ENCODE measurements at places on chromosomes 11 and 22. TPM values are rescaled to one million over a fixed set of nuclear protein-coding genes. Genes with fewer than 3 reads are reported as not detected.

GRCh38 chr11:15710580-15711275 lies 596.0 kb downstream of the INSC start:
- H3K4me3 ChIP-seq: no peak overlapping the region
- no peaks in the 10 kb centered on the region for H3K4me1 ChIP-seq

IFITM10 gene
- total RNA-seq: 0.14 TPM

GNB1L gene
- 21.4 TPM for total RNA-seq

GRCh38 chr22:44068422-44069191 lies 44.5 kb downstream of the PARVB start:
- peaks cover 7% of the 10 kb centered on the region for H3K4me1 ChIP-seq
- H3K36me3 ChIP-seq: no peaks in the 10 kb centered on the region
- no peak overlapping the region for H3K27ac ChIP-seq
- no peak overlapping the region for H3K4me3 ChIP-seq

- H3K4me3 ChIP-seq: no peak overlapping the region
- peaks cover 5% of the 10 kb centered on the region for H3K27me3 ChIP-seq
- DNase-seq: peak; percentile 82
- no peaks in the 10 kb centered on the region for H3K36me3 ChIP-seq
- no peaks in the 10 kb centered on the region for H3K4me1 ChIP-seq
Observed at GRCh38 chr11:34512840-34513681, 533 bp downstream of the ELF5 start.

DNA sequence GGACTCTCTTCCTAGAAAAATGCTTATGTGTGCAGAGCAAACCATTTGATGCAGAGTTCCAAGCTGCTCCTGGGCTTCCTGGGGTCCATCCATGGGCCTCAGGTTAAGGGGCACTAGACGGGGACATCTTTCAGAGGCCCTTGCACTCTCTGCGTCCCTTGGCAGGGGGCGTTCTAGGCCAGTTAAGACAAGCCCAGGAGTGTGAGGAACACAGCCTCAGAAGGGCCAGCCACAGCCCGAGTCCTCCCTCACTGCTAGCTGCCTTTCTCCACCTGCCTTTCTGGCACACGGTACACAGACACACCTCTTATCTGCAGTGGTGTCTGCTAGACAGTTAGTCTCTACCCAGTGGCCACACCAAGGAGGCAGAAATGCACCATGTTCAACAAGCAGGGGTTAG lies 18.0 kb upstream of the BID start:
- no peak overlapping the region for H3K27ac ChIP-seq
- DNase-seq: no peak
- H3K4me1 ChIP-seq: no peaks in the 10 kb centered on the region
- H3K27me3 ChIP-seq: no peaks in the 10 kb centered on the region

GRCh38 chr22:30244066-30244465 lies 2.5 kb downstream of the LIF start:
- no peaks in the 10 kb centered on the region for H3K27me3 ChIP-seq
- H3K27ac ChIP-seq: peak overlapping the region; percentile 100
- H3K4me3 ChIP-seq: peak overlapping the region; percentile 97
- H3K4me1 ChIP-seq: peaks cover 62% of the 10 kb centered on the region
- H3K36me3 ChIP-seq: peaks cover 60% of the 10 kb centered on the region

- H3K4me1 ChIP-seq: peaks cover 31% of the 10 kb centered on the region
- no peak overlapping the region for H3K27ac ChIP-seq
- DNase-seq: no peak
- no peaks in the 10 kb centered on the region for H3K27me3 ChIP-seq
Observed at GRCh38 chr22:36149441-36149840, 11.1 kb downstream of the APOL3 start.
